ENCODE measurements at places on chromosomes 16 and 17.

- no peak for DNase-seq
Observed at GRCh38 chr17:10583834-10584233, 34.4 kb upstream of the MYH2 start.

- DNase-seq = no peak
Observed at GRCh38 chr16:16000685-16001084, 51.3 kb downstream of the ABCC1 start.

GRCh38 chr17:70168977-70169708 is at the start of gene KCNJ2:
TSS of gene KCNJ2 (plus strand) at chr17:70169532. CDS start at chr17:70175040, 5,508 bp downstream.
- DNase-seq = peak; percentile 82

DNA sequence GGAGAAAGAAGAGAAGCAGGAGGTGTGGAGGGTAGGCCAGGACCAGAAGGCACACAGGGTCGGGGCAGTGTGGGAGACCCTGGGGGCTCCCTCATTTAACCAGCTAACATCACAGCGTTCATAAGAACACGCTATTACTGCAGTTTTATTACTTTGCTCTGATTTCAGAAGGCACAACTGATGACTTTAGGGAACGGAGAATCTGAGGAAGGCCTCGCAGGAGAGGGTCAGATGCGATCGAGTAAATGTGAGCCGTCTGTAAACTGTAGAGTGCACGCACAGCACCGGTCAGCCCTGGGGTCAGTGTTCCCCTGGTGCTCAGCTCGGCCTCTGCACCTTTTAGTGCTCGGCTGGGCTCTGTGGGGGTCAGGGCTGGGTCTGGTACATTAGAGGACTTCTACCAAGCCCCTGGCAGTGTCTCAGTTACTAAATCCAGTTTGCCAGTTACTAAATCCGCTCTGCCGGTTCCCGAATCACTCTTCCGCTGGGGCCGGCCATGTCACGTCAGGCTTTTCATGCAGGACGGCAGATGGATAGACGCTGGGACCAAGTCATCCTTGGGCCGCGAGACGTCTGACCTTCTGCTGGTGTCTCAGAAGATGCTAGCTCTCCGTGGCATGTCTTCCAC is 325.9 kb downstream of the SEC14L1 start:
- no peak for DNase-seq

GRCh38 chr17:79931817-79932309 is 92.6 kb upstream of the CBX4 start:
- no peak for DNase-seq

GRCh38 chr17:45905814-45906213 is 11.5 kb downstream of the MAPT start:
- no peak for DNase-seq

- DNase-seq = peak; percentile 85
Observed at GRCh38 chr17:41548844-41549595, 20.9 kb upstream of the KRT19 start.

- DNase-seq = no peak
Observed at GRCh38 chr17:82788206-82789001, 36.5 kb downstream of the TBCD start.

DNA sequence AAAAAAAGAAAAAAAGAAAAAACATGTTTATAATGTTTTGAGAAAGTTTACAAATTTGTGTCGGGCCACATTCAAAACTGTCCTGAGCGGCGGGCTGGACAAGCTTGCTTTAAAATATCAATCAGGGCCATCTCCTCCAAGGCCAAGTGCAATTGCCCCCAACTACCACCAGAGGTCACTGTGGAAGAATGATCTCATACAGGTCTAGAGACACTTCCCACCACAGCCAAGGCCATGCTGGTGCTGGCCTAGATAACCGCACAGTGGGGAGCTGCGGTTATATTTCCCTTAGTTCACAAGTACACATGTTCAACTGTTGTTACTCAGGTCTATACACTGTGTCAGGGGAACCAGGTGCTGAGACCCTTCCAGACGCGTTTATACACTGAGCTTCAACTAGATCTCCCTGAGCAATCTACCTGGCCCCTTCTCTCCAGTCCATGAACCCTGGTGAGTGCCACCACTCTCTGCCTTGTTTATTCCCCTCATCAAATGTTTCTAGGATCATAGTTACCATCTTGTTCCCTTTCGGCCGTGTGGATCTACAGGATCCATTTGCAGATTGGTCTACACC is 83.8 kb upstream of the CCL2 start:
- peak; percentile 43 for DNase-seq

DNA sequence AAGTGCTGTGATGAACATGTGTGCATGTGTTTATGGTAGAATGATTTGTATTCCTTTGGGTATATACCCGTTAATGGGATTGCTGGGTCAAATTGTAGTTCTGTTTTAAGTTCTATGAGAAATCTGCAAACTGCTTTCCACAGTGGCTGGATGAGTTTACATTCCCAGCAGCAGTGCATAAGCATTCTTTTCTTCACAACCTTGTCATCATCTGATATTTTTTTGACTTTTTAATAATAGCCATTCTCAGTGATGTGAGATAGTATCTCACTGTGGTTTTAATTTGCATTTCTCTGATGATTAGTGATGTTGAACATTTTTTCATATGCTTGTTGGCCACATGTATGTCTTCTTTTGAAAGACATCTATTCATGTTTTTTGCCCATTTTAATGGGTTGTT is 18.5 kb downstream of the CCL8 start:
- DNase-seq = no peak

GRCh38 chr16:86362155-86362849 is 148.0 kb upstream of the FOXF1 start:
- DNase-seq = no peak

- DNase-seq = no peak
Observed at GRCh38 chr17:77358801-77359200, 218.0 kb downstream of the SEC14L1 start.
